Erythroblast (primary cell): ENCODE measurements at places on chromosomes 3 and 15.
A peak's percentile ranks its signal among the peaks of the same experiment; 100 is the strongest.

- DNase-seq = no peak
These were observed 125.8 kb downstream of the PTPRG start for GRCh38 chr3:61687206-61687605.

- DNase-seq = no peak
These were observed 100.8 kb downstream of the ADAMTS9 start for GRCh38 chr3:64586952-64587351.

DNA sequence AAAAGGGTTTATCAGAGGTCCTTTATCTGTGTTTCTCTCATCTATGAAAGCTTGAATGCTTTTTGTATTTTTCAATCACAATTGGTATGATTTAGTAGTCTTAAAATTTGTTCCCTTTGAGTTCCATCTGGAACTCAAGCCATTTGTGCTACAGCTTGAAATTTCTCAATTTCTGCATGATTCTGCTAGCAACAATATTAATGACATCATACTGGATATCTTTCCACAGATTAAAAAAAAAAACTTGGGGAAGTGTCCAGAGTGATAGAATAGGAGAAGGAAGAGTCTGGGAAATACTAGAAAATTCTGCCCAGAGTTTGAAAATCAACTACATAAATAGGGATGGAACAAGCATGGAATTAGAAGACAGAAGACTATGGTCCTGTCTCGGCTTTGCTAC lies 9.3 kb upstream of the FBN1 start:
- no peak for DNase-seq

- DNase-seq = peak; percentile 72
These were observed 2.3 kb downstream of the BBX start for GRCh38 chr3:107524841-107525643.

DNA sequence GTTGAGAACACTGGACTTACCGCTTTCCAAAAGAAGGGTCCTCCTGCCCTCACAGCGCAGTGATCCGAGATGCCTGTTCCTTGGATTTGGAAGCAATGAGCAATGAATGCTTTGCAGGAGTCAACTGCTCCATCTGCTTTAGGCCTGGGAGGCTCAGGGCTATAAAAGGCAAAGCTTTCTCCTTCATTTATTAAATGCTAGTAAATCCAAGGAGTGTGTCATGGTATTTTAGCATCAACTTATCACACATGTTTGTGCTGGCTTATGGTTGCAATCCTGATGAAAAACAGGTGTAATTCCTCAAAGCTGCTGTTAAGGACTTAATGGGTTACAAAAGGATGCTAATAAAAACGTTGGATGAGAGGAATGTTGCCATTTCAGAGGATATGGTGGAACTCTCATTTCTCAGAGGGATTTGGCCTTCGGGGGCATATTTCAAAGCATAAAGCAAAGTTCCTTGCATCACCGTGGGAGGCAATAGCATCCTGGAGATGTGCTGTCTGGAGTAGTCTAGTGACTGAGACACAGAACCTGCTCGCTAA lies 158.5 kb upstream of the TPM1 start:
- DNase-seq = no peak

DNA sequence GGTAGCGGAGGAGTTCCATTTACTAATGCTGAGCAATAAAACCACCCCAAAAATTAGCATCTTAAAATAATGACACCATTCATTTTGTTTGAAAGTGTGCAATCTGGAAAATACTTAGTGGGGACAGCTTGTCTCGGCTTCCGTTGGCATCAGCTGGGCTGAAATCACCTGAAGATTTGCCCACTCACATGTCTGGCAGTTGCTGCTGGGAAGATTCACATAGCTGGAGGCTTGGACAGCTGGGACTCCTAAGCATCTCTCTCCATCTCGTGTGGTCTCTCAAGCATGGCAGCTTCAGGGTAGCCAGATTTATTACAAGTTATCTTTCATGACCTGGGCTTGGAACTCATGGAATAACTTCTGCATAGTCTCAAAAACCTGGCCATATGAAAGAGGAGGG lies 38.4 kb upstream of the BFSP2 start:
- no peak for DNase-seq

DNA sequence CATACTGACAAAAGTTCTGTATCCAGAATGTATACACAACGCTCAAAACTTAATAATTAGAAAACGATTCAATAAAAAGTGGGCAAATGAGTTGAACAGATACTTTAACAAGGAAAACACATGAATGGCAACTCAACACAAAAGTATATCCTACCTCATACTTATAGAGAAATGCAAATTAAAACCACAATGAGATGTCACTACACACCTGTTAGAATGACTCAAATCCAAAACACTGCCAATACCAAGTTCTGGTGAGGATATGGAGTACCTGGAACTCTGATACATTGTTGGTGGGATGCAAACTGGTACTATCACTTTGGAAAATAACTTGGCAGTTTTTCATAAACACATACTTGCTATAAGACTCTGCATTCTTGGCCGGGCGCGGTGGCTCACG lies 42.1 kb downstream of the PRTG start:
- DNase-seq = no peak

GRCh38 chr3:59268170-59268569 lies 218.3 kb upstream of the CFAP20DC start:
- no peak for DNase-seq

DNA sequence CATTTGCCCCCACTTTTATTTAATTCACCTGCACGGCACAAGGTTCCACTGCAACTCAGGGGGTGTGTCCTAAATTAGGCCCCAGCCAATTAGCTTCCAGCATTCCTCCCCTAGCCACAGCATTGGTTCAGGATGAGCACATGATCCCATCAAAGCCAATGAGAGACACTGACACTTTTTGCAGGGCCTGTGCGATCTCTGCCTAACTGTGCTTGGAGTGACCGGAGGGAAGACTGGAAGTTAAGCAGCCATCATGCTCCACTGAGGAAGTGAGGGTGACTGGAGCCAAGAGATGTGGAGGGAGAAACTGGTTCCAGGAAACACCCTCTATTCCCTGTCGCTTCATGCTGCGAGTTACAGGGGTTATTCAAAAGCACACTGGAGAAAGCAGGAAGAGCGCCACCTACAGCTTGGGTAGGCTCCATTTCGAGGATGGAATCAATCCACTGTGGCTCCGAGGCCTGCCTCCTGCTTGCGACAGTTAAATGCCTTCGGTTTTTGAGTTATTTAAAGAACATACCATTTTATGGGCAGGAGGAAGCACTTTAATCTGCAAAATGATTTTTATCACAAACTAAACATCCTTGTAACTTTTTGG lies 122.2 kb upstream of the WNT5A start:
- peak; percentile 1 for DNase-seq

GRCh38 chr15:31867536-31868442 lies 162.5 kb upstream of the CHRNA7 start:
- DNase-seq = peak; percentile 83

- no peak for DNase-seq
These were observed 17.7 kb downstream of the CPN2 start for GRCh38 chr3:194333212-194333980.

- DNase-seq = peak; percentile 85
These were observed 24.6 kb upstream of the DMXL2 start for GRCh38 chr15:51647128-51647562.

- DNase-seq = no peak
These were observed 115.7 kb upstream of the PRTG start for GRCh38 chr15:55858661-55859060.

DNA sequence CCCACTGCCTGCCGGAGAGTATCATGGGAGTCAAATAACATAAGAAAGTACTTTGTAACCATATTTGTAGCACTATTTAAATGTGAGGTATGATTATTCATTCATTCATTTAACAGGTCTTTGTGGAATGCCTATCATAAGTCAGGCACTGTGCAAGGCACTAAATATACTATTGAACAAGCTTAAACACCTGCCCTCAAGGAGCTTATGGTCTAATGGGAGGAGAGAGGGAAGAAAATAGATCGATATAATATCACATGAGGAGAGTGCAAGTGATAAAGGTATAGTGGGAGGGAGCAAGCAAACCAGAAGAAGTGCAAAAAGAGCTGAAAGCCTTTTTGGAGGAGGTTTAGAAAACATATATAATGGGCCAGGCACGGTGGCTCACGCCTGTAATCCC lies 3.3 kb upstream of the HERC1 start:
- DNase-seq = no peak

DNA sequence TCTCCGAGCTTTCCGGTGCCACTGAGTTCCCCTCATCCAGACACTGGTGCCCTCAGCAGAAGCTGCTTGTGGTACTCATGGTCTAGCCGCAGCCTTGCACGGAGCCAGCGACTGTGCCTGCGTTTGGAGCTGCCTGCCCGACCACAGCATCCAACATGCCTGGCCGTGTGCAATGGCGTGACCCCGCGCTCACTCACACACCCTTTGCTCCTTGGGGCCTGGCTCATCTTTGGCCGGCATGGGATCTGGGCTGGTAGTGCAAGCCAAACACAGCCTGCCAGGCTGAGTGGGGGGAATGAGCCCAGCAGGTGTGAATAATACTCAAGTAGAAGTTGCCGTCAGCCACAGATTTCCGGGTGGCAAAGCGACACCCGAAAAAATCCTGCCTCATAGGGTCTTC lies 1178.7 kb upstream of the GBE1 start:
- no peak for DNase-seq

DNA sequence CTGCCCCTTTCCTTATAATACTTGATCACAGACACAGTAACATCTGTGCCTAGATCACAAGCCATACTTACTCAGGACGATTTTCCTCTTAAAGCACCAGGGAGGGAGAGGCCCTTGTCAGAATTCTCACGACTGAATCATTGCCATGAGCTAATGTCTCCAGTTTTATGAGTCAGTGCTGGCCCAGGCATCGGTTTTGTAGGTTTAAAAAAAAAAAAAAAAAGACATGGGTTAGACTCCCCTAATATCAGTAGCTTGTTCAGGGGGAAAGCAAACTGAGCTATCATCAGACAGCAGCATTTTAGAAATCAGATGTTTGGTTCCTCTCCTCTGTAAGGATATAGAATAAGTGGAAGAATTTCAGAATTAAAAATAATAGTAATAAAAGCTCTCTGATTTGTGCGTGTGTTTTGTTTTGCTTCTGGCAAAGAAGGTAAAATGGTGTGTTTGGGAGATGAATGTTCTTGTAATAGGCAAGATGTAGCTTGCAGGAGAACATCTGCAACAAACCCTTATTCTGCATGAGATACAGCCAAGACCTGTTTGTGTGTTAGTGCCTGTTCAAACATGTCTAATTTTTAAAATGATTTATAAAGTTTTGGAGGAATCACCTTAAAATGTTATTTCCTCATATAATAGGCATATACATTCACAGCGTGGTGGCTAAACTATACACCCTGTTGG lies 193.6 kb downstream of the TP63 start:
- no peak for DNase-seq

GRCh38 chr3:30347679-30348216 lies 258.7 kb upstream of the TGFBR2 start:
- no peak for DNase-seq

DNA sequence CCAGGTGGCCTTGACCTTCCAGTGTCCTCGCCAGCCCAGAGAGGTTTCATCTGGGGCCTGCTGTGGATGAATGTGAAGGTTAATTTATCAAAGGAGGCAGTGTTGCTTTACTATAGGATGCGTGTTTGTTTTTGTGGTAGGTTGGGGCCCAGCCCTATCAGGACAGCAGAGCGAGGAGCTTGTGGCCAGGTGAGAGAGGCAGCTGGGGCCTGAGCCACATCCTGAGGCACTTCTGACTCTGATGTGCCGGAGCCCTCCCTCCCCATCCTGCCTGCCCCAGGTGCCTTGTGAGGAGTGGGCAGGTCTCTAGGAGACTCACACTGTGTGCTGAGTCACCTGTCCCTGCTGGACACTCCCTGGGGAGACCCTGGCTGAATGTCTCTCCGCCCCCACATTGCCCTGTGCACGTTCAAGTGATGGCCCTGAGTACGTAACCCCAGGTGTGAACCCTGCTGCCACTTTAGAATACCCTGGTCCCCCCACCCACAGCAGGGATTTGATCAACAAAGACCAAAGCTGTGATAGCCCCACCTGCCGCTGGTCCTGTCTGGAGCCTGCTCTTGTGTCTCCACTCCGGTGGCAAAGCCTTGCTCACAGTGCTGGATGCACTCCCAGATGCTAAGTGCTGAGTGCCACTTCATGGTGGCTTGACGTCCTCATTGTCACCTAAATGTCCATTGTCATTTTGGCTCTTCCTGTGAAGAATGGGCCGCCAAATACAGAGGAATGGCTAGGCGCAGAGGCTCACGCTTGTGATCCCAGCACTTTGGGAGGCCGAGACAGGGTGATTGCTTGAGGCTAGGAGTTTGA lies 16.0 kb downstream of the FBLN2 start:
- DNase-seq = no peak

GRCh38 chr3:107978131-107979055 lies 112.4 kb downstream of the CD47 start:
- DNase-seq = no peak

GRCh38 chr3:100463002-100463401 lies 29.4 kb upstream of the TMEM45A start:
- peak; percentile 66 for DNase-seq

DNA sequence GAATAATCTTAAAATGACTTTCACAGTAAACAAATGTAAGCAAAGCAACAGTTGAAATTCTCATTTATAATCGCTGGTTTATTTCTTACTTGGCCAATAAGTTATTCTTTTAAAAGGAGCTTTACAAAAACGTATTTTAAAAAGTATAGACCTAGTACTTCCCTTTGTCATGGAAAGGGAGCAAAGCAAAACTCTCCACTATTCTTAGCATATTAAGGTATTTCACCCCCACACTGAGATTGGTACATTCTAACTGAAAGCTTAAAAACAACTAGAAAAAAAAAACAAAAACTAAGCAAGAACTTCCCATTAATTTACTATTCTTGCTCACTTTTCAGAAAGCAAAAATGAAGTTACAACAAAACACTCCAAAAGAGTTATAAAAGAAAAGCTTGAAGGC lies 1.5 kb downstream of the ATG3 start:
- DNase-seq = peak; percentile 35

- no peak for DNase-seq
These were observed 321.8 kb upstream of the STAC start for GRCh38 chr3:36058404-36059030.

- DNase-seq = no peak
These were observed 16.6 kb upstream of the BCL2A1 start for GRCh38 chr15:79987569-79987955.

DNA sequence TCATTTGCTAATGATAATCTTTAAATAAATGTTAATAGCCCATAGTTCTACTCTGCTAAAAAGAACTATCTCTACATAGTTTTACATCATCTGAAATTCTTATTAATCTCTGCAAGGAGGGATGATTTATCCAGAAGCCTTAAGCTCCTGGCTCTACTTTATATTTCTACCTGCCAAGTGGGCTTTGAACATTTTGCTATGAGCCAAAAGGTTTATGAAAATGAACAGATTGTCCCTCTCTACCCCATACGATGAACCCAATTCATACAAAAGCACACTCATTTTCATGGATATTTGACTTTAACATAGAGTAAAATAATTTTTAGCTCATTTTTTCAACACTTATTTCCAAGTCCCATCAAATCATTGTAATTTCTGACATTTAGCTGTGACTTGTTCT lies 611.0 kb downstream of the NSUN3 start:
- DNase-seq = no peak

DNA sequence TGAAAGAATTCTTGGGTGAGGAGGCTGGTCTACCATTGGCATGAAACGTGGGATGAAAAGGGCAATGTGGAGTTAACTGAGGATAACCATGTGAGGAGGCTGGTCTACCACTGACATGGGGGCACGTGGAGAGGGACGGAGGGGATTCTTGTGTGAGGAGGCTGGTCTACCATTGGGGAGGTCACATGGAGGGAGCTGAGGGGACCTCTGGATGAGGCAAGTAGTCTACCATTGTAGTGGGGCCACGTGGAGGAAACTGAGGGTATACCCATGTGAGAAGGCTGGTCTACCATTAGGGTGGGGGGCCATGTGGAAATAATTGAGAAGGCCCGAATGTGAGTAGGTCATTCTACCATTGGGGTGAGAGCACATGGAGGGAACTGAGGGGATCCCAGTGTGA lies 154.1 kb downstream of the FBLN2 start:
- DNase-seq = no peak

GRCh38 chr3:160768918-160769317 lies 12.9 kb downstream of the PPM1L start:
- DNase-seq = no peak
